Head of caudate nucleus (tissue), 42 donors: ENCODE measurements at places on chromosomes 6 and 20.

DNA sequence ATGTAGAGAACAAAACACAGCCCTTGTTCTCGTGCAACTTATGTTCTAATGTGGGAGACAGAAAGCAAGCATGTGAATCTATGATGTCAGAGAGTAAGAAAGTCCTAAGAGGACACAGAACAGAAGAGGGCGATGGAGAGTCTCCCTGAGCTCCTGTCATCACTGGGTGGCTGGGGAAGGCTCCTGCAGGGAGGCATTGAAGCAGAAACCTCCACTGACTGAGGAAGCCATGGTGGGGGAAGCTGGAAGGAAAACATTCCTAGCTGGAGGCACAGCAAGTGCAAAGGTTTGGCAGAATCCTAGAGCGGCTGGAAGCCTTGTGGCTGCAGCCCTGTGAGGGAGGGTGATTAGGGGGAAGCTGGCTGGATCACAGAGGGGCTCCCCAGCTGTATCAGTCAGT is 248.0 kb downstream of the CDH26 start:
- DNase-seq, result no peak

GRCh38 chr20:23242556-23243180 is 107.9 kb upstream of the NXT1 start:
- DNase-seq, result no peak

GRCh38 chr20:57661746-57662455 is 41.7 kb upstream of the ZBP1 start:
- DNase-seq, result peak; percentile 2

DNA sequence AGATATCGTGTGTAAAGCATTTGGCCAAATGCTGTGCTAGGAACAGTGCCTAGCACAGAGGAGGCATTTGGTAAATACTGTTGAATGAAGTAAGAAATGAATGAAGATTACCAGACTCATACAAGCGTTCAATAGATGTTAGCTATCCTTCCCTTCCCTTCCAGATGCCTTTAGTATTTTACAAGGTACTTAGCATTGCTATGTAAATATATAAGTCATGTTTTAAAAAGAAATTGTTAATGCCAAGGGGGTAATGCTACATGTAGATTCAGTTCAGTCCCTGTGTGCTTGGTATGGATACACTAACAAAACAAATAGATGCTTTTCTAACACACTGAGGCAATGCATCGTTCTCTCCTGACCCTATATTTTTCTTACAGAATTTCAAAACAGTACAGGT is 407.2 kb downstream of the ADGRB3 start:
- DNase-seq, result no peak

GRCh38 chr6:137497721-137498463 is 3.7 kb upstream of the OLIG3 start:
- DNase-seq, result no peak

GRCh38 chr6:68229566-68229965 is 405.5 kb upstream of the ADGRB3 start:
- DNase-seq, result no peak

GRCh38 chr6:44128020-44128917 is 915 bp downstream of the TMEM63B start:
- DNase-seq, result no peak

- no peak for DNase-seq
Measured at GRCh38 chr6:41939176-41939847, 2.3 kb downstream of the CCND3 start.

GRCh38 chr20:38123021-38123587 is 42.0 kb downstream of the TGM2 start:
- DNase-seq, result no peak

- no peak for DNase-seq
Measured at GRCh38 chr20:33480048-33480447, 9.8 kb upstream of the CBFA2T2 start.

GRCh38 chr6:24382220-24382540 is 20.6 kb upstream of the MRS2 start:
- DNase-seq, result no peak

GRCh38 chr6:22928775-22929174 is 359.4 kb downstream of the HDGFL1 start:
- DNase-seq, result no peak

GRCh38 chr6:9657994-9658393 is 756.9 kb downstream of the TFAP2A start:
- no peak for DNase-seq
